ENCODE measurements at places on chromosomes 7 and 10. TPM values are rescaled to one million over a fixed set of nuclear protein-coding genes. Genes with fewer than 3 reads are reported as not detected.

GRCh38 chr7:96023387-96023786 is 251.0 kb downstream of the DYNC1I1 start:
- H3K4me3 ChIP-seq, result no peak overlapping the region
- DNase-seq, result peak; percentile 46
- H3K27me3 ChIP-seq, result no peaks in the 10 kb centered on the region
- peaks cover 24% of the 10 kb centered on the region for H3K4me1 ChIP-seq
- no peak overlapping the region for H3K27ac ChIP-seq

- no peaks in the 10 kb centered on the region for H3K36me3 ChIP-seq
- H3K27ac ChIP-seq, result no peak overlapping the region
- H3K4me1 ChIP-seq, result peaks cover 5% of the 10 kb centered on the region
- no peak for DNase-seq
- peaks cover 3% of the 10 kb centered on the region for H3K27me3 ChIP-seq
Measured at GRCh38 chr10:52570490-52570889, 202.1 kb downstream of the MBL2 start.

DNA sequence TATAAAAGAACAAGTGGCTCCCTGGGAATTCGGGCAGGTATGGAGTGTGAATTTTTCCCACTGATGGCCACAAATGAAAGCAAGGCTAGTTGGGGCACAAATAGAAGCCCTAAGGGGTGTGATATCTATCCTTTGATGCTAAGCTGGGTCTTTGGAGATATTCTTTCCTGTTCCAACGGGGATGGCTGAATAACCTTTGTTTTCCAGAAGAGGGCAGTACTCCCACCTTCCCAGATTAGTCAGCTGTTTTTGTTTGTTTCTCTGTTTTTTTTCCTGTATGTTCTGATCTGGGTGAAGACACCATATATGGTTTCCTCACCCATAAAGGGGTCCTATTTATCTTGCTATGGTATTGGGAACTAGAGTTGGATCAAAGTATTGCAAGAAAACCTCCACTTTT is 947.7 kb upstream of the SORCS1 start:
- H3K27me3 ChIP-seq, result no peaks in the 10 kb centered on the region
- no peak overlapping the region for H3K27ac ChIP-seq
- no peak overlapping the region for H3K4me3 ChIP-seq
- no peak for DNase-seq
- no peaks in the 10 kb centered on the region for H3K36me3 ChIP-seq

- H3K27me3 ChIP-seq, result no peaks in the 10 kb centered on the region
- no peak for DNase-seq
- H3K4me3 ChIP-seq, result no peak overlapping the region
- peaks cover 45% of the 10 kb centered on the region for H3K4me1 ChIP-seq
- 0 out of 2 replicates have a peak, but pooled peaks cover 4% of the 10 kb centered on the region for H3K36me3 ChIP-seq
- no peak overlapping the region for H3K27ac ChIP-seq
Measured at GRCh38 chr7:101884671-101885596, 67.5 kb downstream of the CUX1 start.

Gene TMEM72
- not detected for total RNA-seq

Gene ANKRD2
- total RNA-seq, result not detected

Data from SJSA1 (cell line).